Activated CD4-positive, alpha-beta T cell treated with anti-CD3 and anti-CD28 coated beads, Interleukin-2, amount 50 U/mL, for 24 hours (primary cell): ENCODE measurements at places on chromosomes 16 and 17.
A peak's percentile ranks its signal among the peaks of the same experiment; 100 is the strongest.

DNA sequence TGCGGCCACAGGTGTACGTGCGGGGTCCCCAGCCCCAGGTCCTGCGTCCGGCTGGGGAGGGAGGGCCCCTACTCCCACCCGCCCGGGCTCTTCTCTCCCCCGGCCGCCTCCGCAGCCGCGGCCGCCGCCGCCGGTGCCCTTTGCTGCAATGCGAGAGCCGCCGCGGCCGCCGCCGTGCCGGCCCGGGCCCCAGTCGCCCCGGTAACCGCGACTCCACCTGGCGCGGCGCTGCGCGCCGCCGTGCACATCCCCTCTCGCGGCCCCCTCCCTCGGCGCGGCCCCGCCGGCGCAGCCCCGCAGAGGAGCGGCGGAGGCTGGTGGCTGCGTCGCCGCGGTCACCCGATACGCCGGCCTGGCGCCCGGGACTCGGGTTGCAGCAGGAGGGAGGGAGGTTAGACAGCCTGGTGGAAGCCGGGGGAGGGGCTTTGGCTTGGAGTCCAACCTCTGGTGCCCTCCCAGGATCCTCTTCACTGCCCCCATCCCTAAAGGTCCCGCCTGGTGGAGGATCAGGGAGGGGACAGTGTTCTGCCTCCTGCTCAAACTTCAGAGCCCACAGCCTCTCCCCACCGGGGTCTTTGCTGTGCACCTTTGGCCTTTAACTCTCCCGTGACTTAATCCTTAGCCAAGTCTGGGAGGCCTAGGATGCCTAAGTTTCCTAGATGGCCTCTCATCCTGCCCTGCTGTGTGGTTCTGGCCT is 32.9 kb downstream of the SRCIN1 start:
- DNase-seq, result no peak

- DNase-seq, result no peak
Measured at GRCh38 chr17:4534515-4534914, 20.7 kb downstream of the MYBBP1A start.

DNA sequence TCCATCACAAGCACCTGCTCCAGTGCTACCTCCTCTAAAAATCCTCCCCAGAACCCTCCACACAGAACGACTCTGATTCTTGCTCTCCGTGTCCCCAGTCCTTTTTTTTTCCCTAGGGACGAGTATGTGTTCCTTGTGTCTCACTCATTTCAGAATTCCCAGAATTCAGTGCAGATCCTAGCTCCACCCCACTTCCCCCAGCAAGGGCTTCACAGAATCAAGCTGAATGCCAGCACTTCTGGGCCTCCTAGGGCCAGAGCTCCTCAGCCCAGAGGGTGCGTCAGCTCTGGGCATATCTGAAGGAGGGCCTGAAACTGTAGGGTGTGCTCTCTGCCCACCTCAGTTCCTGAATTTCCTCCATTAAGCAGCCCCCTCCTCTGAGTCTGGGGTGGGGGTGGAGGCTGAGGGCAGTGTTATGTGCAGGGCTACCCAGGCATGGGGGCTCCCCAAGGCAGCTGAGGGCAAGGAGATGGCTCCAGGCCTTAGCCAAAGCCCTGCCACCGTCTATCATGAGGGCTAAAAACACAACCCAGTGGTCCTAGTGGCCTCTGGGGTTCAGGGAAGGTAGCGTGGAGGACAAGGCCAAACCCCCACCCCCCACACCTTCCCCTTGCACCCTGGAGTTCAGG is 6.5 kb downstream of the UNC119 start:
- no peak for DNase-seq

DNA sequence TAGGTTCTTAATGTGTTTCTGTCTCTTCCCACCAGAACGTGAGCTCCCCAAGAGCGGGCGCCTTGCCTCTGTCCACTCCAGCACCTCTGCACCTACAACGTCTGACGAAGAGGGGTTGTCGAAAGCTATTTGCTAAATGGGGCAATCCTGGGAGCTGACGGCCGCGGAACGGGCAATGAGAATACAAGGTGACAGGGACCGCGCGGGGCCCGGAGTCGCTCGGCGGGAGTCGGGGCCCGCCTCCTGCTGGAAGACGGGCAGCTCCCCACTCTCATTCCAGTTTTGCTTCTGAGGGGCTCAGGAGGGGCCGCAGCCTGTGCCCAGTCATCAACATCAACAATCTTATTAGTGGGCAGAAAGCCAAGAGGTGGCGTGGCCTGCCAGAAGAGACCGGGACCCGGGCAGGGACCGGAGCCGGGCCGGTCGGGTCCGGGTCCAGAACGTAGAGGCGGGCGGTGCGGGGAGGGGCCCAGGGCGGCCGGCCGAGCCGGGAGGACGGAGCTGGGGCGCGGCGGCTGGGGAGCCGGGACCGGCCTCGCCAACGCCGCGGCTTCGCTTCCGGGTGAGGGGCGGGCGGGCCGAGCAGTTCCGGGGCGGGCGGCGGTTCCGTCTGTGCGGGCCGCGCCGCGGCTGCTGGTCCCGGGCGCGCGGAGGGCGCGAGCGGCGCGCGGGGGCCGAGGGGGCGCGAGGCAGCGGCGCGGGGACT is at the start of gene MOSMO:
MOSMO (plus strand) TSS at position 603 of the 706 bp plus-strand sequence. CDS start 191 bp downstream, outside the sequence.
- peak; percentile 47 for DNase-seq

DNA sequence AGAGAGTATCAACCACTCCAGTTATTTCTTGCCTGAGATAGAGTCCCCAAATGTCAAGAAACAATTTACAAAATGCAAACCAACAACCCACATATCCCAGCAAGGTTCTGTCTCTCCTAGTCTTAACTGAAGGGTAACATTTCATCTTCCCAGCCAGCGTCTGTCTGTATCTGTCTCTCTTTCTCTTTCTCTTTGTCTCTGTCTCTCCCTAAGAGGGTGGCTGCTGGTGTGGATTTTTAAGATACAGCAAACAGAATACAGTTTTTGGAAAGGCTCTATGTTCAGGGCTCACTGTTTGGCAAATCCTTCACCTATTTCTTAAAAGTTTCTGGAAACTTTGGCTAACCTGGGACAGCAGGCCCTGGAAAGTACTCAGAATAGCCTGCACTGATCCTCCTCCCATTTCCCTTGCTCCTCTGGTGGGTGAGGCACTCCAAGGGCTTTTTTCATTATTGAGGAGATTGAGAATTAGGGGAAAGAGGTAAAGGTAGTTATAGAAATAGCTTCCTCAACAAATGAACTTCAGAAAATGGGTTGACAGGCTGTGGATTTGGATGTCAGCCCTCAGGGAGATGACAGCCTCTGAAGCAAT is 6.2 kb downstream of the HOXB4 start:
- no peak for DNase-seq

GRCh38 chr16:67893743-67894399 is 817 bp downstream of the PSKH1 start:
- DNase-seq, result no peak

GRCh38 chr17:50559674-50560184 is 786 bp upstream of the CACNA1G start:
- no peak for DNase-seq

- DNase-seq, result no peak
Measured at GRCh38 chr16:58449306-58449705, 50.6 kb upstream of the NDRG4 start.

DNA sequence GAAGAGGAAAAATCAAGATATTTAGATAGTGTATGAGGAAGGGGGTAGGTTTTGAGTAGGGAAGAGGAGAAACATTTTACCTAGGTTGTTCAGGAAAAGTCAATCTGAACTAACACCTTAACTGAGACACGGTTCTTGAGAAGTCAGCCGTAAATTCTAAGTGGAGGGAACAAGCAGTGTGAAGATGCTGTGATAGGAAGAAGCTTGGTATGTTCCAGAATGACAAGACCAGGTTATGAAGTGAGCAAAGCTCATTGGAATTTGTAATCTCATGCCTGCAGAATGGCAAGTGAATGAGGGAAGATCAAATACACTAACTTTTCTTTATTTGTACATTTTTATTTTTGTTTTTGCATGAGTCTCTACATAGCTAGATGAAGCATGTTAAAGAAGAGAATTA is 307.6 kb downstream of the ZFHX3 start:
- DNase-seq, result no peak

DNA sequence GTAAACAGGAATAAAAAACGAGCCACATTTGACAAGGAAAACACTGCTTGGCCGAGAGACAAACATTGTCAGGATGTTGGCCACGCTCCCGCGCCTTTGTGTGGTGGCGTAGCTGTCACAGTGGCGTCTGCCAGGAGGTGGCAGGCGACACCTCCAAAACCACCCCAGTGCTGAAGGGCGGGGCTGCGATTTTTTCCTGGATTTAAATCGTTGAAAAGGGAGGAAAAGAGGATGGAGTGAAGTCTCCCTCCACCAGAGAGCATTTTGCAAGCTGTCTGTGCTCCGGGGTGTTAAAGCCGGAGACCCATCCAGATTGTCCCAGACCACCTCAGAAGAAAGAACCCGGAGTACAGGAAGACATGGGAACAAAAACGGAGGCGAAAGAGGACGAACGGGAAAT is 12.7 kb downstream of the MRM3 start:
- peak; percentile 7 for DNase-seq

DNA sequence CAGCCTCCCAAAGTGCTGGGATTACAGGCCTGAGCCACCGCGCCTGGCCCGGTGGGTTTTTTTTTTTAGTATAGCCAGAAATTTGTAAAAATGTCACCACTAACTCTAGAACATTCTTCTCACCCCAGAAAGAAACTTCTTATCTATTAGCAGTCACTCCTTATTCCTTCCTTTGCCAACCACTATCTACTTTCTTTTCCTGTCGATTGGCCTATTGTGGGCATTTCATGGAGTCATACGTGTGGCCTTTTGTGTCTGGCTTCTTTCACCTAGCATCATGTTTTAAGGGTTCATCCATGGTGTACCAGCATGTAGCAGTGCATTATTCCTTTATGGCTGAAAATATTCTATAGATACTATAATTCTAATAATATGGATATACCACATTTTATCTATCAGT is 3.6 kb downstream of the CYB5D2 start:
- DNase-seq, result no peak

DNA sequence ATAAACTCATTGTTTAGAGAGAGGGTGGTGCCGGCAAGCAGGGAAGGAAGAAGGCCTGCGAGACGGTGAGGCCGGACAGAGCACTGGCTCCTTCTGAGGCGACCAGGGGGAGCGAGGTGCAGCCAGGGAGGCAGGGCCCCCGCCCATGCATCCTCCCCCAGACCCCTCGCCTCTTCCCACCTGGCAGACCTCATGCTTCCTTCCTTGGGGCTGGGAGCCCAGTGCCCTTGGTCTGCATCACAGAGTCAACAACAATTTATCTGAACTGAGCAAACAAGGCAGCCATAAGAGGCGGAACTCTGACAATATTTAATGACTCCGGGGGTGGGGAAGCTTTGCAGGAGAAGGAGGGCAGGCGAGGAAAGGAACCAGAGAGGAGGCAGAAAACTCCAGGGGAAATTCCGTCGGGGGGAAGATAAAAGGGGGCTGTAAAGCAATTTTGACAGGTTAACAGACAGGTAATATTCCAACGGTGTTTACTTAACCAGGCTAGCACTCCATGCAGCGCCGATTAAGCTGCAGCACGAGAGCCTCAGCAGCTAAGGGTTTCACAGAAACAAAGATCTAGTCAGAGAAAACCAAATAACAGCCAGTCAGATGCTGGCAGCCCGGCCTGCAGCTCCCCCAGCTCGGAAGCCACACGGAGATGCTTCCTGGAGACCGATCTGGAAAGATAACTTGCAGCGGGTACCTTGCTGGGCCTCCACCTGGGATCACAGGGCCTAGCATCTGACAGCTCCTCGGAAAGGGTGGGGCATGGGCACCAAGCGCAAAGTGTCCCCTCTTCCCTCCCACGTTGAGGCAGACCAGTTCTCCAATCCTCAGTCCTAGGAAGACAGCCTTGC is 398.2 kb downstream of the SOX9 start:
- DNase-seq, result no peak

- DNase-seq, result no peak
Measured at GRCh38 chr16:78609402-78610274, 510.2 kb downstream of the WWOX start.

GRCh38 chr17:60416368-60416925 is 5.8 kb upstream of the CHCT1 start:
- DNase-seq, result no peak

DNA sequence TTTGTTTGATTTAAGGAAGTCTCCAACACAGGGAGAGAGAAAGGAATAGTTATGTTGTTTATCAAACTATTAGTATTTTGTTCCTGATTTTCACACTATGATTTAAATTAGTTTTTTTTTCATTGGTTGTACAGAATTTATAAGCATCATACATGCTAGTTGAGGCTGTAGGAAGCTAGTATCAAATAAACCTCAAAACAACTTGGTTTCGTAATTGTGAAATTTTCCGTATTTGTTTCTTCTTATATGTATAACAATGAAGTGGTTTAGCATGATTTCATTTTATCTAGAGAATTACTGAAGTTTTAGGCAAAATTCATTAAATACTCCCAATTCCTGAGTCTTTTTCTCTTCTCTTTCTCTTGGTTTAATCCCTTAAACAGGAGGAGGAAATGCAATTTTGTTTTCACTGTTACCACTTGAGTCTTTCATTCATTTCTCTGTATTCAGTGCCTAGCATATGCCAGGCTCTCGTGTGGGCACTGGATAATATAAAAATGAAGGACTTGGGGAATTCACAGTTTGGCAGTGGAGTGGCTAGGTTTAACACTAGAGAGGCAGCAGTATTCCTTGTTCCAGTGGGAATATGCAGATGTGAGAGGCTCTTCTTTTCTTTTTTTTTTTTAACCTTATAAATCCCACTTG is 1.8 kb downstream of the CYLD start:
- no peak for DNase-seq

DNA sequence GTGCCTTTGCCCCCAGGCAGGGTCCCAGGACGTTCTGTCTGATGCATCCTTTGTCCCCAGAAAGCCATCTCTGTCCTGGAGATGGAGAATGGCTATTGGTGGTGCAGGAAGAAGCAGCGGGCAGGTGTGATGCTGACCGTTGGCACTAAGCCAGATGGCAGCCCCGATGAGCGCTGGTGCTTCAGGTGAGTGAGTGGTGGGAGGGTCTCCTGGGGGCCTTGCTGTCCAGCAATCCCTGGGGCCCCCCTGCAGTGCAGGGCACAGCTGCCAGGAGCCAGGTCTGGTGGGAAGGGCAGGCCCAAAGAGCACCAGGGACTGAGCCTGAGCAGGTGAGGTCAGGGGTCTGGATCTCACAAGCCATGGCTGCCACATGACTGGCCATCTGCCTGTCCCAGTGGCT is 18.1 kb downstream of the TRPV2 start:
- DNase-seq, result no peak
